ENCODE measurements at places on chromosomes 6 and 20. TPM values are rescaled to one million over a fixed set of nuclear protein-coding genes. Genes with fewer than 3 reads are reported as not detected.

CDK5RAP1 gene
- total RNA-seq = 28.7 TPM

GRCh38 chr6:88458662-88459061 lies 292.5 kb upstream of the CNR1 start:
- DNase-seq = no peak

DNA sequence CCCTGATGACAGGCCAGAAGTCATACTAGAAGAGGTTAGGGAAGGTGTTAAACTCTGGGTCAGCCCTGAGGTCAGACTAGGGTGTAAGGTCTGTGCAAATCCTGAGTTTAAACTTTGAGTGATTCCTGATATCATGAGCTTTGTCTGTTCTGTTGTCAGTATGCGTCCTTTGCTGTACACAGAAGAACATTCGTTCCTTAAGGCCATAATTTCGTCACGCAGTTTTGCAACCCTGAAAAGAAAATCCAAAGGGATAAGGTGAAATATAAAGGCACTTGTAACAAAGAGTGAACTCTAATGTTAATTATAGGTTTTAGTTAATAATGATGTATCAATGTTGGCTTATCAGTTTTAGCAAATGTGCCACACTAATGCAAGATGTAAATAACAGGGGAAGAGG lies 2.3 kb downstream of the DST start:
- DNase-seq = no peak

- no peak for DNase-seq
Observed at GRCh38 chr6:17389274-17389847, 4.0 kb upstream of the CAP2 start.

- DNase-seq = no peak
Observed at GRCh38 chr20:3296261-3297078, 57.5 kb upstream of the SLC4A11 start.

OPN5 gene
- total RNA-seq = not detected

DNA sequence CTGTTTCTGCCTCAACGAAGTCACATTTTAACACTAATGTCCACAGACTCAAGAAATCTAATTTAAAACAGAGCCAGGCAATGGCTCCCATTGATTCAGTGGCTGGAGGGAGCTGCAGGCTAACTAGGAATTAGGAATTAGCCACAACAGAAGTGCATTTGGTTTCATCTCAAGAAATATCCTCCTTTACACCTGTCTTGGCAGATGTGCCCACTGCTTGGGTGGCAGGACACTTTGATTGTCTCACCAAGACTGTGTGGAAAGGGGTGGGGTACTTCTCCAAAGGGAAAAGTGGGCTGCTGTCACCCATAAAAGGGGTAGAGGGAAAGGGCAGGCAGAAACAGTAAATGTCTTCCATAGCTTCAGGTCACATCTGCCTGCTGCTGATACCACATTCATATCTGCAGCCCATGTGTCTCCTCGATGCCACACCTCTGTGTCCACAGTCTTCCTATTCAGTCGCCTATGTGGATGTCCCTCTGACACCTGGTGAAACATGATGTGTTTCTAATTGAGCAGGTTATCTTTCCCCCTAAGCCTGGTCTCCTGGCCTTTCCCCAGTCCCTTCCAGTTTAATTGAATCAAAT lies 10.9 kb upstream of the OSER1 start:
- DNase-seq = no peak

ATP9A gene
- 31.1 TPM for total RNA-seq

GRCh38 chr20:36644032-36644705 lies 1.8 kb downstream of the SLA2 start:
- DNase-seq = no peak

KIF25 gene
- not detected for total RNA-seq

MACROD2 gene
- 0.95 TPM for total RNA-seq

DNA sequence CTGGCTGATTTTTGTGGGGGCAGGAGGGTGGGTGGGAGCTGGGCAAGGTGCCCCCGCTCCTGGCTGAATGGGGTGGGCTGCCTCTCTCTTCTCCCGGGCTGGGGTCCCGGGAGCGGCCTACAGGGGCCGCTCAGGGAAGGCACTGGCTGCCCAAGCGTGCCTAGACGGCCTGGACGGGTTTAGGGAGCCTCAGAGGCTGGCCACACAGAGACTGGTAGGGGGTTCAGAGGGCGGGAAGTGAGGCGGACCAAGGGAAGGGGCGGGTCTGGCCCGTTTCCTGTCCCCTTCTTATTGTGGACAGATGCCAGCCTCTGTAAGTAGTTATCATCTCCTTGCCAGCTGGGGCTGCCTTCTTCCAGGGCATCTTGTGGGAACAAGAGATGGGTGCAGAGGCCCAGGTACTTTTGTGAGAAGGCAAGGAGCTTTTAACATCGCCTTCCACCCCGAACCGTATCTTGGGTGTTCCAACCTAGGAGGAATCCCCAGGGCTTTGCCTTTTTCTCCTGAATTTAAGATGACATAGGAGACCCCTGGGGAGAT lies 437 bp downstream of the CD40 start:
- DNase-seq = no peak

DNA sequence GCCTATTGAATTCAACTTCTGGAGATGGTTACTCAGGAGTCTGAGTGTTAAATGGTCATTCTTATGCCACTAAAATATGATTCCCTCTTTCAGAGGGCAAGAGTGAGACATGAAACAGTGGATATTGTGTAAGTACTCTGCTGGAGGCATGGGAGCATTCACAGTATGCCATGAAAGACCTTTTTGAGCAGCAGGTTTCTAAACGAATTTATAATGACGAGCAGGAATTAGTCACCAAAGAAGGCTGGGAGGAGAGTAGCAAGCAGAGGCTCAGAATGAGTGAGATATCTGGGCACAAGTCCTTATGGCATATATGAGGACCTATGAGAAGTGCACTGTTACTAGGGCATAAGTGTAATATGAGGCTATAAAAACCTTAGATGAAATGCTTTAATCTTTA lies 10.9 kb upstream of the MYB start:
- DNase-seq = no peak

MAPK13 gene
- 2.5 TPM for total RNA-seq

LIME1 gene
- total RNA-seq = 1.6 TPM

SAMD3 gene
- total RNA-seq = not detected

DNA sequence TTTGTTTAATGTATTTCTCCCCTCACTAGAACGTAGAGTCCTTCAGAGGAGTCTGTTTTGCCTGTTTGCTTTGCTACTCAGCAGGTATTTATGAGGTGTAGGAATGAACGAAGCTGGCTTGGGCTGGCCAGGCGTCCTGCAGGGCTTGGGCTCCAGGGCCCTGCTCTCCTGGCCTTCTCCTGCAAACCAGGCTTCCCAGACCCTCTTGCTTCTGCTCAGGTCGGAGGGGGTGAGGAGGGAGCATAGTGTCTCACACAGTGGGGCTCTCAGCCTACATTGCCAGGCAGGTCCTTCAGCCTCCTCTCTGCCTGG lies 24.6 kb upstream of the MLN start:
- no peak for DNase-seq
